Glutamatergic neuron (in vitro differentiated cells): ENCODE measurements at places on chromosomes 6 and 20. TPM values are rescaled to one million over a fixed set of nuclear protein-coding genes. Genes with fewer than 3 reads are reported as not detected.

EYS gene
- 13.2 TPM for total RNA-seq

RIPOR2 gene
- total RNA-seq = 82.2 TPM

CALHM4 gene
- total RNA-seq = not detected

CST1 gene
- total RNA-seq = not detected

MDFI gene
- 7.9 TPM for total RNA-seq
